ENCODE measurements at places on chromosomes 2 and 18. TPM values are rescaled to one million over a fixed set of nuclear protein-coding genes. Genes with fewer than 3 reads are reported as not detected.

Gene DTNA
- total RNA-seq = 46.5 TPM

Gene MAT2A
- 55.4 TPM for total RNA-seq

Gene NDC80
- 4.5 TPM for total RNA-seq

Gene MC2R
- under 0.01 TPM for total RNA-seq

Gene NUP35
- 42.0 TPM for total RNA-seq

Gene ESPNL
- total RNA-seq = under 0.01 TPM

Gene DSEL
- 51.4 TPM for total RNA-seq

Gene SGPP2
- total RNA-seq = 0.82 TPM

Gene REG3A
- total RNA-seq = not detected

DNA sequence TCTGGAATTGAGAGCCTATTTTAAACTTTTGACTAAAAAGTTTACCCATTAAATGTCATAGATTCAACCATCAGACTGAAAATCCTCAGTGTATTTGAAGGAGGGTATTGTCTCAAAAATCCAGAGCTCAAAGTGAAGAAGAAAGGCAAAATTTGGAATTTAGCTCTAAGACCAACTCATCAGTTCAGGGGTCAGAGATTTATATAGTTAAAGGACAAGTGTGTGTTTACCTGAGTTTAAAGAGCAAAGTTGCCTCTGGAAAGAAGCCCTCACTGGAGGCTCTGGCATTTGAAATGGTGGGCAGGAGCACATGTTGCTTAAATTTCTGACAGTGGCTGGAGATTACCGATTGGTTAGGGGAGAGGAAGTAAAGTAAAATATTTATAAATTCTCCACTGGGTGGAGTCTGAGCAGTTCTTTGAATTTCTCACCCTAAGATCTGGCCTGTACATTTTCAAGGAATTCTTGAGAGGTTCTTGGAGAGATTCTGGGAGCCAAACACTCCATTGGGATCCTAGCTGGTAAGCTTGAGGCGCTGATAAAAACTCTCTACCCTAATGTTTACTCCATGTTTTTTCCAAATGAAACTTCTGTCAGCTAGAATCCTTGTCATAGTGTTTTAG is at the start of gene KYNU:
Gene KYNU (plus strand): TSS at position 449 of the 623 bp plus-strand sequence. CDS start 7,704 bp downstream, outside the sequence.
- DNase-seq = no peak

DNA sequence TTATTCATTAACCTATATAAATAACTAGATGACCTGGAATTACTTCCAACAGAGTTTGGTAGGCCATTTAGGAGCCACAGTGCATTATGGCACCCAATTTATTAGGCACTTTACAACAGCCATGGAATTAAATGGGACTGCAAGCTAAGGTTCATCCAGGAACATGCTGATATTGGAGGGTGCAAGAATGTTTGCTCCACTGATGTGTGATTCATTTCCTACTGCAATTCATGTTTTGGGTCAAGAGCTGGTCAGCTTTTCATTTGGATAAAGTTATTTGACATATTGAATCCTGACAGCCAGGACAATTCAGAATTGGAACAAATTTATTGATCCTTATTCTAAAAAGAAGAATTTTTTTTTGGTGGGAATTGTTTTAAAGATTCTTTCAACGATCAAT is 11.8 kb upstream of the LYPD1 start:
- DNase-seq = no peak

GRCh38 chr2:95264624-95265023 is 9.6 kb upstream of the PROM2 start:
- no peak for DNase-seq

DNA sequence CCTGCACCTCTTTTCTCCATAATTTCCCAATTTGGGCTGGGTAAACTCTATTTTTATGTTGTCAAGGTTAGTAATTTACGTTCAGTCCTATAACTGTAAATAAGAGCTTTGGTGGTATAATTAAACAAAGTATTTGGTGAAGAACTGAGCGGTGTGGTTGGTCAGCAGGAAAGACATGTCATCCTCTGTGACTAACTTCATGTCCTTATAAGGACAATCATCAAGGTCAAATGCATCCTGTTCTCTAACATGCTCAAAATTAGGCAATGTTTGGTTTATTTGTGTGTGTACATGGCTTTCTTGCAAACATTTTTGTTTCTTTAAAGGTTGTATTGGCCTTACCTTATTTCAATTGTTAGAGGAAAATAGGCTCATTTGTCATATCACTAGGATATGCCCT is 121.5 kb upstream of the NABP1 start:
- DNase-seq = no peak

- DNase-seq = no peak
These were observed 276.0 kb upstream of the TRIB2 start for GRCh38 chr2:12440731-12441130.

DNA sequence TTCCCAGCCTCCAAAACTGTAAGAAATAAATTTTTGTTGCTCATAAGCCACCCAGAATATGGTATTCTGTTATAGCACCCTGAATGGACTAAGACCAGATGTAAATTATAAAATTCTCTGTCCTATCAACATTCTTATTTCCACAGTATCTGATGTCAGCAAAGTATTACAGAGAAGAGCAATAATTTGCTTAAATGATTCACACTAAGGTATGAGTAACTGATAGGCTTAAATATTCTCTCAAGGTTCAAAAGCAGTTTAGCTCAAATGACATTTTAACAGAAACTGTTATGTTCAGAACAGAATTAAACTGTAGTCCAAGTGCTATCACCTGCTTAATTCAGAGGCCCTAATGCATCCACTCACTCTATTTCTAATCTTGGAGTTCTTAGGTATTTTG is 12.8 kb downstream of the SESTD1 start:
- no peak for DNase-seq

GRCh38 chr2:168035458-168035857 is 211.9 kb downstream of the STK39 start:
- no peak for DNase-seq

DNA sequence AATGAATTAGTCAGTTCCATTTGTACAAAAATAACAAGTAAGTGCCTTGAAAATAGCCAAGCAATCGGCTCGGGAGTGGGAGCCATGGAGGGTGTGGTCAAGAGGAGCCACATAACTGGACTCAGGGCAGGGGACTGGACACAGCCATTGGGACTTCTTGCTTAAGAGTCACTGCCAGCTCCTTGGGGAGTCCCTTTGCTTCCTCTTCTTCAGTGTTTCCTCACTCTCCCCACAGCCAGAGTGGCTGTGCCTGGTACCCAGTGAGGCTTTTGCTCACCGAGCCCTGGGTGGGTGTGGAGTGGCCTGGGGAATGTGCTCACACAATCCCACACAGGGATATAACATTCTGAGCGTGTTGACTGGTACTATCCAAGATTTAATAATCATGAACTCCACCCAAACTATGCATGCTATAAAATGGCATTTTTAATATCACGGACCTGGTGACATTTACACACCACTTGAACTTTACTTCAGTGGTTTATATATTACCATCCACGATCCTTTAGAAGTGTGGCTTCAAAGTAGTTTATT is 94.6 kb downstream of the PTGR3 start:
- DNase-seq = no peak

DNA sequence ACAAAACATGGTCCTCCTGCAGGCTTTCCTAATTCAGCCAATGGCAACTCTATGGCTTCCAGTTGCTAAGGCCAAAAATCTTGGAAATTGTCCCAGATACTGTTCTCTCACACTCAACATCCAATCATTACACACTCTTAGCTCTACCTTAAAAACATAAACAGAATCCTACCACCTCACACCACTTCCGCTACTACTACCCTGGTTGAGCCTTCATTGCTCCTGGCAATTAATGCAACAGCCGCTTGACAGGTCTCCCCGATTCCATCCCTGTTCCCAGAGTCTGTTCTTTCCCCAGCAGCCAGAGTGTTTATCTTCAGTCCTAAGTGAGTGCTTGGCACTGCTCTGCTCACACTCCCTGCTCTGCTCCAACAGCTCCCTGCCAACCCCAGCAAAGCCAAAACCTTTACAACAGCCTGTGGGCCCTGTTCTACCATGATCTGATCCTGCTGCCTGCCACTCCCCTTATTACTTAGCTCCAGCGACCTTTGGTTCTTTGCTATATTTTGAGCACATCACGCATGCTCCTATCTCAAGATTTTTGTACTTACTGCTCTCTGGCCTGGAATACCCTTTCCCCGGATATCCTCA is 67.5 kb upstream of the AMMECR1L start:
- no peak for DNase-seq

GRCh38 chr18:58212274-58212673 is 168.2 kb downstream of the NEDD4L start:
- no peak for DNase-seq

DNA sequence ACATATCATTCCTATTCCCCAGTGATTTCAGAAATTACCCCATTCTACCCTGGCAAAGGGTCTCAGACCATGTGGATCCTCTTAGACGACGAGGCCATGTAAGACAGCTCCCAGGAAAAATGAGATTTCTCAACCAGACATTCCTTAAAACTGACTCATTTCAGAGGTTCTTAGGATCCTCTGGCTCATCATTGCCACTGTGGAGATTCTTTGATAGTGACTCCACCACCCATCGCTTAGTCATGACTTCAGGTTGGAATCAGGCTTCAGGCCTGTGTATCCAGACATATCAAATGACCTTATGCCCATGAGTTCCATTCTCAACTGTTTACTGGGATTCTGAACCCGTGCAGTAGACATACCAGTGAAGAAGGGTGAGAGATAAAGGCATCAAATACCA is 245.6 kb upstream of the TCF4 start:
- DNase-seq = no peak

- DNase-seq = no peak
These were observed 126.3 kb downstream of the SCG2 start for GRCh38 chr2:223475901-223476300.

DNA sequence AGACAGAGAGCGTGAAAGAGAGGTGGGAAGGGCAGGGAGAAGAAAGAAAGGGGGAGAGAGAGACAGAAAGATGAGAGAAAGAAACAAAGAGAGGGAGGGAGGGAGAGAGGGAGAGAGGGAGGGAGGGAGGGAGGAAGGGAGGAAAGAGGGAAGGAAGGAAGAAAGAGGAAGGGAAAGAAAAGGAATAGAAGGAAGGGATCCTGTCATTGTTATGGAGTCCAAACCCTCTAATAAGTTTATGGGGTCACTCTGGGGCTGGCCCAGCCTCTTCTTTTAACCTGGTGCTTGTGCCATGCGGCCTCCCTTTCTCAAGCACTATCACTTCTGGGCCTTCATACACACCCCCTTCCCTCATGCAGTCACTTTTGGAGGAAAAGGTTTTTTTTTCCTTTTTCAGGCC is 58.5 kb downstream of the FAM161A start:
- DNase-seq = no peak

GRCh38 chr2:55949211-55949610 is 25.6 kb upstream of the EFEMP1 start:
- DNase-seq = no peak

DNA sequence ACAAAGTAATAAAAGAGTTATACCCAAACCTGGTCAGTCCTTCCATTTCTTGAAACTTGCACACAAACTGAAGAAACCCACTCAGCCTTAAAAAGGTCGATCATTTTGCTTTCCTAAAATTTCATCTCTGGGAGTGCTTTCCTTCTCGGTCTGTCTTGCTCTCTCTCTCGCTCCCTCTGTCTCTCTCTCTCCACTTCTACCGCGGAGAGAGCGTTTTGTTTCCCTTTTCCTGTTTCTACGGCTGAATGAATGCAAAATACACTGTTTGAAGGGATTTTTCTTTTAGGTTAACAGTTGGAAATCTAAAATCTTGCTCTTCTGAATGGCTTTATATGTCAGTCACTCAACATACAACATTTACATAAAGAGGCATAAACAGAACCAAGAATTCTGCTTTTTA is 424.2 kb downstream of the TGIF1 start:
- no peak for DNase-seq

DNA sequence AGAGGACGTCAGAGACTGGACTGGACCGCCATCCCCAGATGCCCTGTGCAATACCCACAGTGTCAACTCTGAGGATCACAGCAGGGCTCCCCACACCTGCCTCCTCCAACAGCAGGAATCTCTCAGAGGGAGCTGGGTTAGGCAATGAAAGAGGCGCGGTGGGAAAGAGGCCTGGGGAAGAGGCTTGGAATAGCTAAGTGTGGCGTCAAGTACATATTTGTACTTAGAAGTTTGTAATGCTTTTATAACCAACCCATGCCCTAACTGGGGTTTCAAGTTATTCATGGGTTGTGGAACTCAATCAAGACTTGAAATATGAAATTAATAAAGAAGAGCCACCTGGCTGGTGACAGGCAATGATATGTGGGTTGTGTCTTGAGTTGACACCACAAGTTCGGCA is 28.7 kb downstream of the CYP26B1 start:
- DNase-seq = no peak

DNA sequence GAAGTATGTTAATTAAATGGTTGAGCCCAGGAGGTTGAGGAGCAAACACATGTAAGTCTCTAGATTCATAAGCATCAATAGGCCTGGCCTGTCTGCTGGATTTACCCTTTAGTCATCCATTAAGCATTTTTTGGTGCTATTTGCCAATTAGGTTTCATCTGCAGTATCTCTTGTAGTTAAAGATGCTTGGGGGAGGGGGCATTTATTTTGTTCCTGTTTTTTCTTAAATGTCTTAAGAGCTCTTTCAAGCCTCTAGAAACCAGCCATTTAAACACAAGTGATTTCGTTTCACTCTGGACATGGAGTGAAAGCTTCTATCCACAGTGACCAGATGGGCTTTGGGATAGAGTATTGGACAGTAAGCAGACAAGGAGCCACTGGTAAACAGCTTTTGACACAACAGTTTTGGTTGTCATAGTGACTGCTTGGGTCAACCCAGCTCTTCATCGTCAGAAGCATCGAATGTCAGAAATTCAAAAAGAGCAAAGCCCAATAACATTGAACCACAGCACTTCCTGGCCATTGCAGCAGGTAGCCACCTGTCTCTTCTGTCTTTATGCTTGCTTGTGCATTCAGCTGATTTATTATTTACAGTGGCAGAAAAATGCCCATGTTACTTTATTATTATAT is 4.9 kb downstream of the QPCT start:
- DNase-seq = no peak

DNA sequence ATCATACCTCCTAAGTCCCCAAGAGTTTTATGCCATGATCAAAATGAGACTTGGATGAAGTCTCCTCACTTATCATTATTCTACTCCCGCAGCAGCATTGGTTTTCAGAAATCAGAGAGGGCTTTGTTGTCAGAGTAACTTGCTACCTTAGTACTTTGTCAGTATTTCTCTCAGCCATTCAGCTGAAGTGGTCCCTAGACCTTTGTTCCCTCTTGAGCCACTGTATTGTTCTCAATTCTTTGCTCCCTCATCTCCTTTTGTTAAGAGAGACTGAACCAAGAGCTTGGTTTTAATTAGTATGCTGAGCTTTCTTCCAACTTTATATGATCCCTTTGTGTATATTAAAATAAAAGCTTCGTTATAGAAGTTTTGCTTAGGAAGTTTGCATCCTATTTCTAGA is 133.4 kb downstream of the DOCK10 start:
- no peak for DNase-seq

GRCh38 chr18:36469461-36469860 is 171.9 kb downstream of the FHOD3 start:
- DNase-seq = no peak

DNA sequence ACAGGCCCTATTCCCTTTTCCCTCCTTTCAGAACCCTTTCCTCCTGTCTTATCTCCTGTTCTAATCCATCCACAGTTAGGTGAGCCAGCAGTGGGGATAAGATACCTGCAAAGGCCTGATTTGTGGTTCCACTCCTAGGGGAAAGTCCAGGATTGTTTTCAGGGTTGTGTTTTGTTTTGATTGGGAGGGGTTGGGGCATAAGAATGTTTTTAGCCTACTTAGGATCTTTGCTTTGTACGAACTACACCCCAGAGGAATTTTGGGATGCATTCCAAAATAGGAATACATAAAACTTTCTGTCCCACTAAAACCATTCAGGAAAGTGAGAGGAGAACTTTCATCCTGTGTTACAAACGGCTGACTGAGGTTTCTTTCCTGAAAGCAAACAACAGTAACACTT is 150.8 kb upstream of the PGAP1 start:
- DNase-seq = no peak

- DNase-seq = no peak
These were observed 46.8 kb upstream of the ITPRID2 start for GRCh38 chr2:181844551-181845290.

All from frontal cortex (tissue), 4 donors.